ENCODE measurements at places on chromosomes 16 and 17. TPM values are rescaled to one million over a fixed set of nuclear protein-coding genes. Genes with fewer than 3 reads are reported as not detected.

DNA sequence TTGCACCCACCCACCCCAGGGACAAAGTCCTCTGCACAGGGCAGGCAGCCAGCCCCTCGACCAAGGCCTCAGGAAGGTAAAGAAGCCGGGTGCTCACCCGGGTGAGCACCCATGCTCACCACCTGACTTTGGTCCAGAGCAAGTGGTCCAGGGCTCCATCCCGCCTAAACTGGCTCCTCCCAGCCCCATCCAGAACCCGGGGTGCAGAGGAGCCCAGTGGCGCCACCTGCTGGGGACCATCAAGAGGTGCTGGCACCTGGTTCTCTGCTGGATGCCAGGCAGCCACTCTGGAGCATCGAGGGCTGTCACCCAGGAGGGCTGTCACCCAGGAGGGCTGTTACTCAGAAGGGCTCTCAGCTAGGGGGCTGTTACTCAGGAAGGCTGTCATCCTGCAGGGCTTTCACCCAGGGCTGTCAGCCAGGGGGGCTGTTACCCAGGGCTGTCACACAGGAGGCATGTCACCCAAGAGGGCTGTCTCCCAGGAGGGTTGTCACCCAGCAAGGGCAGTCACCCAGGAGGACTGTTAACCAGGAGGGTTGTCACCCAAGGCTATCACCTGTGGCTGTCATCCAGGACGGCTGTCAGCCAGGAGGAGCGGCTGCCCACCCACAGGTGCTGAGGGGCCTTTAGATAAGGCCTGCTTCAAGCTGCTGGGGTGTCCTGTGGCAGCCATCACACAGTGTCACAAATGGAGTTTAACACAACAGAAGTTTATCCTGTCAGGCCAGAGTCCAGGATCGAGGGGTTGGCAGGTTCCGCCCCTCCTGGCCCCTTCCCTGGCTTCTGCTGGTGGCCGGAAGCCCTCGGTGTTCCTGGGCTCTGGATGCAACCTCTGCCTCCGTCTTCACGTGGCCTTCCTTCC is 98.5 kb downstream of the TNFRSF13B start:
- peak; percentile 13 for DNase-seq

DNA sequence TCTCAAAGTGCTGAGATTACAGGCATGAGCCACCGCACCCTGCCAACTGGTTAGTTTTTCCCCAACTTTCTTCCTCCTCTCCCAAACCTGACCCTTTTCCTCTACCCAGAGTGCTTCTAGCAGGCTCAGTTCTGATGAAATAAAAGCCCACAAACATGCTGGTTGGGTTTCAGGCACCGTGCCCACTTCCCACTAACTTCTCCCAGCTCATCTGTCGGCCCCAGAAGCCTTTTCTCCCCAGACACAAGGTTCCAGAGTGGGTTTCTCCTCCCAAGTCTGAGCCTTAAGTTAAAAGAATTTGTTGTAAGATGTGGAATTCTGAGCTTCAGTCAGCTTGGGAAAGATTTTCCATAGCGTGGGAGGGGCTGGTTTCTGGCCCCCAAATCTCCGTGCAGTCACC is 11.5 kb upstream of the SCN4A start:
- DNase-seq: peak; percentile 29

GRCh38 chr16:57991551-57992059 is 8.9 kb downstream of the ZNF319 start:
- DNase-seq: no peak

DNA sequence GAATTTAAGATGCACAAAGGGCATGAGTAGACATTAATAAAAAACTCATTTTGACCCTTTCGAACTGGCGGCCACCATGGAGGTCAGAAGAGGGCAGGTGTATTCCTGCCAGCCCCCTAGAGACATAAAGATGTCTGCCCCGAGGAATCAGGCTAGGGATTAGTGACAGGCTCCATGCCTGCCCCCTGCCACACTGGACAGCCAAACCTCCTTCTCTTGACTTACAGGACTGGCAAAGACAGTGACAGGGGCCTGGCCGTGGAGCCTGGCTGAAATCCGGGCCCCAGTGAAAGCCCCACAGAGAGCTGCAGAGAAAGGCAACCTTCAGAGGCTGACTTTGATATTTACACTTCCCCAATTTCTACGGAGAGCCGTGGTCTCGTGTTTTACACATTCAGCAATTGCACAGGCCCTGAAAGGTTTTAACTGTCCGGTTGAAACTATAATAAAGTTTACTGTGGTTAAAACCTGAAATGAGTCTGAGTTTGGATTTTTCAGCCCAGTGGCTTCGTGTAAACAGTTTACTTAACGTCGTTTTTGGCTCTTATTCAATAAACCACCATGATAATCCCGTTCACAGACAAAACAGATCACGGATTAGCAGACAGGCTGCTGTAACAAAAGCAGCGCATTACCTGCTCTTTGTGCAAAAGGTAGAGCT is 243.9 kb upstream of the MYOCD start:
- peak; percentile 39 for DNase-seq

CCL15 gene
- total RNA-seq: not detected

MPV17L gene
- 1.3 TPM for total RNA-seq

All from fibroblast of villous mesenchyme (primary cell).